ENCODE measurements at places on chromosomes 4 and X.

DNA sequence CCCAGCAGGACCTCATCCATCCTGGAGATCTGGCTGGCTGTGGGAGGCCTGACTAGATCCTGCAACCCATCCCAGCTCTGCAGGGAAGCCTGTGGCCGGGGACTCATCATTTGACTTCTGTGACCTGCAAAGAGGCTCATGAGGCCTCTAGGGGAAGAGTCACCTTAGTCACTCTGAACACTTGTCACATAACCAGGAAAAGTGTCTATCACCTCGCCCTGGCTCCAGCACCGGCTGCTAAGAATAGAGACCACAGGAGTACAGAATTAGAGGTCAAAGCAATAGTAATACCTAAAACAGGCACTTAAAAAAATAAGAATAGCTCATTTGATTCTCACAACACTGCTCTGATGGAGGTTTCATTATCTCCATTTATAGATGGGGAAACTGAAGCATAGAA lies 3.8 kb upstream of the NSG1 start:
- no peak for DNase-seq

GRCh38 chr4:140293979-140294378 lies 79.5 kb upstream of the SCOC start:
- no peak for DNase-seq

GRCh38 chr4:88162626-88163025 lies 4.2 kb upstream of the ABCG2 start:
- no peak for DNase-seq

DNA sequence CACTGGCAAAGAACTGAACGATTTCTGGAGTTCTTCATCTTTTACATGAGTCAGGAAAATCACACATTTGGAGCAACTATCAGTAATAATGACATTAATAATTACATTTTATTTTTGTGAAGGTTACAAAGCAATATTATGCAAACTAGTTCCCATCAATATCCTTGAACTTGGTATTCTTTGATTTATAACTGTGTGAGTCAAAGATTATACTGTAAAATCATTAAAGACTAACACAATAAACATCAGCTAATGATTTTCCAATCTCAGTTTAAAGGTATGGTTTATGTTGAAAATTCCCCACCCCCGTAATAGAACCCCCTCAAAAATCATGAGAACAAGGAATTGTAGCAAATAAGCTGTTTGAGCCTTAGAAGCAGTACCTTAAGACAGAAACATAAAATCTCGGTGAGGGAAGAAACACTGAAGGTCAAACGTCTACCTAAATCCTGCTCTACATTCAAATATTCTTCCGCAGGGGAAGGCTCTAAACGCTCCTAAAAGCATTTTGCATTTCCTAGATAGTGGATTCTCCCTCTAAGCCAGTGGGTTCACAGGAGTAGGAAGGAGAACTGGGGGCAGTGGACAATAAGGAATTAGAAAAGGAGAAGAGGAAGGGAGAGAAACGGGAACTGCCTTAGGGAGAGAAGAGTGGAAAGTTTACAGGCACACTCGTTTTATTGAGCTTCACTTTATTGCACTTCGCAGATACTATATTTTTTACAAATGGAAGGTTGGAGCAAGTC lies 22.3 kb upstream of the SH3D19 start:
- no peak for DNase-seq

DNA sequence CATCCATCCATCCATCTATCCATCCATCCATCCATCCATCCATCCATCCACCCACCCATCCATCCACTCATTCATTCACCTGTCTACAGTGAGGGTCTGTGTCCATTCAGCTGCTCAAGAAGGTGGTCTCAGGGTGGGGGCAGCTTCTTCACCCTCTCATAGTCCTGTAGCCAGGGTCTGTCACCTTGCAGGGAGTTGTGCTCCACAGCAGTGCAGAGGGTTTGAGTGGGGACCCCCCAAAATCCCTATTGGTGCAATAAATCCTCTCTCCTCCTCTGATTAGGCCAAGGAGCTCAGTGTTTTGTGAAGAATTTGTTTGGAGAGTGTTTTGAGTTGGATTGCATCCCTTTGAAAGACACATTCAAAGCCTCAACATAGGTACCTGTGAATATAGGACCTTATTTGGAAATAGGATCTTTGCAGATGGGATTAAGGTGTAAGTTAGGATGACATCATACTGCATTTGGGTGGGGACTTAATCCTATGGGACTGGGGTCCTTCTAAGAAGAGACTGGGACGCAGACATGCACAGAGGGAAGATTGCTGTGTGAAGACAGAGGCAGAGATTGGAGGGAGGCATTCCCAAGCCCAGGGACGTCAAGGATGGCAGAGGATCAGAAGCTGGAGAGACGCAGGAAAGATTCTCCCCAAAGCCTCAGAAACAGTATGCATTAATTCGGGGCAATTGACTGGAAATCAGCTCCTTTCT lies 12.0 kb downstream of the P2RY8 start:
- no peak for DNase-seq

- no peak for DNase-seq
Measured at GRCh38 chr4:17667653-17668201, 53.3 kb downstream of the MED28 start.

DNA sequence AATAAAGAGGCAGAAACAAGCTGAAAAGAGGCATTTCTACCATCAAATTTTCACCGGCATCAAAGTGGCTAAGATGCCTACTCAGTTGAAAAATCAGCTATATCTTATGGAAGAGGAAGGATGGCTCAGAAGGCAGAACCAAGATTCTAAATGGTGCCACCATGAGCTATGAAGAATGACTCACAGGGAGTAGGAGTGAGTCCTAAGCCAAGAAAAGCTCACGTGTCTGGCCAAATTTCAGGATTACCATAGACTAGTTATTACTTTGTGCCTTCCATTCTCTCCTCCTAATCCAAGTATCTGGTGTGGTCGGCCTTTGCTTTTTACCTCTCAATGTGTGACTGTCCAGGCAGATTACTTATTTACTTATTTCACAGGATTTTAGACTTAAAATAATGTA lies 54.8 kb downstream of the BMP3 start:
- DNase-seq = no peak

- no peak for DNase-seq
Measured at GRCh38 chrX:31128855-31129254, 57.0 kb upstream of the FTHL17 start.

- DNase-seq = no peak
Measured at GRCh38 chrX:16022580-16023200, 100.7 kb upstream of the GRPR start.

GRCh38 chrX:137313627-137314026 lies 252.3 kb upstream of the ZIC3 start:
- DNase-seq = no peak

DNA sequence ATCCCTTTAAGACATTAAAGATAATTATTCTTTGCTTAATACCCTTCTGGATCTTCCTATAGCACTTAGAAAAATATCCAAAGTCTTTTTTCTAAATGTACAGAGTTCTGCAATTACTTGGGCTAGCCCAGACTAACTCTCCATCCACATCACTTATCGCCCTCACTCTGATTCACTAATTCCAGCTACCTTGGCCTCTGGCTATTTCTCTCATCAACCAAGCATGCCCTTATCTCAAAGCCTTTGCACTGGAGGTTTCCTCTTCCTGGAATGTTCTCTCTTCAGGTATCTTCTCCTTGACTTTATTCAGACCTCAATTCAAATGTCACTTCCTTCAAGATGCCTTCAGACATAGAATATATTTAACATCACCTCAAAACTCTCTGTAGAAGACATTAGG lies 345.1 kb upstream of the SMIM31 start:
- no peak for DNase-seq

DNA sequence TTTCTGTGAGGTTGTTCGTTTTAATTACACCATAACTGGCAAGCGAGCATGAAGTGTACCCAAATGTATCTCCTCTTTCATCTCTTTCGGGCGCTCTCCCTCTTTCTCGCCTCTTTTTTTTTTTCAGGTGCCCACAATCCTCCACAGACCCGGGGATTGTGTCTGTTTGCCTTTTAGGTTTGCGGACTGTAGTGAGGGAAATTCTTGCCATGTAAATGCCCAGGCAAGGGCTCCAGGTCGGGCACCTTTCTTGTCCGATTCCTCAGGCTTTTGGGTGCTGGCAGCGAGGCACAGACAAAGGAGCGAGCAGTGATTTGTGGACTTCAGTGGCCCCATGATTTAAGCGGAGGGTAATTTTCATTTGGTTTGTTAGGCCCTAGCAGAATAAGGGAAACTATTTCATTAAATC lies 1.1 kb upstream of the PHOX2B start:
- no peak for DNase-seq

DNA sequence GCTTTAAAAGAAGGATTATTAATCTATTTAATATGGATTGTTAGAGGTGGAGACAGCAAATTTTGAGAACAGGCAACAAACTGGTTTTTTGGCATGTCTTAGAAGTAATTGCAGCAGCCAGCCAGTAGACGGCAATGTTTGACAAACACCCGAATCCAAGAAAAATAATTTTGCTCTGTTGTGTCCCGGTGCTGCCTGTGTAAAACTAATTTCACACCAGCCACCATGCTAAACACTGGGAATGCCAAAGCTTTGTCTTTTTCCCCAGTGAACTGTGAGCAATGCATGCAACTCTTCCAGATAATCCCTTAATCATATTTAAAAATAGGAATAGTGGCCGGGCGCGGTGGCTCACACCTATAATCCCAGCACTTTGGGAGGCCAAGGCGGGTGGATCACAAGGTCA lies 25.9 kb downstream of the SMIM31 start:
- no peak for DNase-seq

DNA sequence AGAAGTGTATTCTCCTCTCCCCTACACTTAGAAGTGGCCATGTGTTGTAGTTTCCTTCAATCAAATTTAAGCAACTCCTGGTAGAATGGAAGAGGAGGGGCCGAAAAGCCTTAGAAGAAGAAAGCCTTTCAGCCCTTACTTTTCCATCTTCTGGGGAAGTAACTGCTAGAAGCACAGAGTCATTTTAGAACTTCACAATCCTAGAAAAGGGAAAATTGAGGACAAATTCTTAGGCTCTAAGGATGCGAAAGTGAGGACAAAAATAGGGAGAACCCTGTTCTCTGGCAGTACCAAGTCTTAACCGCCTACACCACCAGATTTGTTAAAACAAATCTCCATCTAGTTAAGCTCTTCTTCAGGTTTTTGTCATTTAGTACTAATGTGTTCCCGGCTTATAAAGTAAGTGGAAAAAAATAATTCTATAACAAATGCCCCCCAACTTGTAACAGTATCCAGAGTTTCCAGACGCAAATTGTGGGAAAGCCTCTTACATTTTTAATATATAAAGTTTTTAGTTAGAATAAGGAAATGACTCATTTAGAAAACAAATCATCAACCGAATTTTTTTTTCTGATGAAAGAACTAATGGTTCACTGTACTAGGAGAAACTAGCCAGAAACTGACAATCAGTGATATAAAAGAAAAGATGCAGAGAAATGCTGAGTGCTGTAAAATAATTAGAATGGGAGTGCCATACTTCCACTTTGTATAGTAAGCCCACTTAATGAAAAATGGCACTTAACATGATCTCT lies 76.0 kb downstream of the ARAP2 start:
- no peak for DNase-seq

DNA sequence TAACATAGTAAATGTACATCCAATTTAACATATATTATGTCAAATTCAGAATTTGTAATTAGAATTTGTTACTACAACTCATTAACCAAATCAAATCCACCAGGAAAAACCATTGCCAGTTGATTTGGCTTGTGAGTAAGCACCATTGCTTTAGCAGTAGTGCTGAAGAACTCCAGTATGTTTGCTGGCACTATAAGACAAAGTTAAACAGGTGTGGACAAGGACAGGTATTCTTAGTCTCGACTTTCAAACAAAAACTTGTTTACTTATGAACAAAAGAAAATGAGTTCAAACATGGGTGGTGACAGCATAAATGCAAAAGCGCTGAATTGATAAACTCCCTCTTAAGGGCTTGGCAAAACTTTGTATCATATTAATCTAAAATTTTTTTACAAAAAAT lies 1.3 kb upstream of the ADH7 start:
- DNase-seq = no peak

DNA sequence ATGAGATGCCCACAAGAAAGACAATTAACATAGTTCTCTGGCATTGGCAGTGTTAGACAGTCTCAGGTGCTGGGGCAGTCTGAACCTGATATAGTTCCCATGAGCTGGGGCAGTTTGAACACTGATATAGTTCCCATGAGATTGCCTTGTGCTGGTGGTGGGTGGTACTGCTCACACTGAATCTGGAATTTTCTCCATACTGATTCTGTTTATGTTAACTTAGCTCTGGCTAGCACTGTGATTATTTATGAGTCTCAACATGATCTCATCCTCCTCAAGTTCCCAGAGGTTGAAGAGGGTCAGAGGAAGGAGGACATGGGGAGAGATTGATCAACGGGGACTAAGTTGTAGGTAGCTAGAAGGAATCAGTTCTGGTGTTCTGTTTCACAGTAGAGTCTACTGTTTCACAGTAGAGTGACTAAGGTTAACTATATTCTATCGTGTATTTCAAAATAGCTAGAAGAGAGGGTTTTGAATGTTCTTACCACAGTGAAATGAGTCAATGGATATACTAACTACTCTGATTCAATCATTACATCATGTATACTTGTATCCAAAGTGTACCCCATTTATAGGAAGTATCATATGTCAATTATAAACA lies 379.9 kb downstream of the ADAM29 start:
- DNase-seq = no peak

DNA sequence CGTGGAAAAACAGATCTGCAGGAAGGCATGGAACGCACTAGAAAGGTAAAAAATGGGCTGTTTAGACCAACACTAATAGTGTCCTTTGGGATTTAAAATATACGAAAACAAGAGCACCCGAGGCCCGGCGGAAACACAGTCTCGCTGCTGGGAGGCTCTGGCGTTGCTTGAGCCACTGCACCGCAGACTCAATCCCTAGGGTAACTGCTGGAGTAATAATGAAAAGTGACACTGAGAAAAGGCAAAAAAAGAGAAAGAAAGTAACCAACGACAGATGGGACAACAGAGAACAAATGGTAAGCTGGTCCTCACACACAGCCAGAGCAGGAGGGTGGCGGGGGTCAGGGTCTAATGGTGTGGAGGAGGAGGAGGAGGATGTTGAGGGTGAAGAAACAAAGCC lies 15.4 kb downstream of the IRAK1 start:
- no peak for DNase-seq

DNA sequence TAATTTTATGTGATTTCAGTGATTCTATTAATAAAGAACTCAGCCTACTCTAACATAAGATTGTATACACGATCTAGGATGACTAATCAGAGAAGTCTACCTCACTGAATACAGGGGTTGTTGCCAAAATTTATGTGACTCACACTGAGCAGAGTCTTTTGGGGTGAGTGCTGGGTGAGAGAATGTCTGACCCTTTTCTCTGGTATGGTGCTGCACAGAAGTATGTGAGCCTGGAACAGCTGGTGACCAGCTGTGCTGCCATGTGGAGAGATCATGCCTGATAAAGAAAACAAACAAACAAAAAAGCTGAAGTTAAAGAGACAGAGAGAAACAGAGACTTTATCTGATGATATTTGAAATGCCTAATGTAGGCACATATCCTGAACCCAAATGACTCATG lies 618.1 kb upstream of the GRIA3 start:
- no peak for DNase-seq

DNA sequence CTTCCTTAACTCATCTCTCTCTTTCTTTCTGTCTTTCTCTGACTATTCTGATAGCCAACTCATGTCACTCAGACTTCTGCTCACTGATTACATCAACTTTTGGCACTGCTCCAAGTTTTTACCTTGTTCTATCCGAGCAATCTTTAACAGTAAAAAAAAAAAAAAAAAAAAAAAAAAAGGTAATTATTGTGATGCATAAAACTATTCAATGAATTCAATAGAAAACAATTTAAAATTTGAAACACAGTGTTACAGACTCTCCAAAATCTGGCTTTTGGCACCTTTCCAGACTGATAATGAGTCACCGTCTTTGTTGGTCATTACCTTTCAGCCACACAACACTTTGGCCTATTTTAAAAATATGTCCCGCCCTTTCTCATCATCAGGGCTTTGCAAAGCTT lies 229.5 kb downstream of the GALNTL6 start:
- DNase-seq = no peak
